ENCODE measurements at places on chromosomes 6 and 20. TPM values are rescaled to one million over a fixed set of nuclear protein-coding genes. Genes with fewer than 3 reads are reported as not detected.

DNA sequence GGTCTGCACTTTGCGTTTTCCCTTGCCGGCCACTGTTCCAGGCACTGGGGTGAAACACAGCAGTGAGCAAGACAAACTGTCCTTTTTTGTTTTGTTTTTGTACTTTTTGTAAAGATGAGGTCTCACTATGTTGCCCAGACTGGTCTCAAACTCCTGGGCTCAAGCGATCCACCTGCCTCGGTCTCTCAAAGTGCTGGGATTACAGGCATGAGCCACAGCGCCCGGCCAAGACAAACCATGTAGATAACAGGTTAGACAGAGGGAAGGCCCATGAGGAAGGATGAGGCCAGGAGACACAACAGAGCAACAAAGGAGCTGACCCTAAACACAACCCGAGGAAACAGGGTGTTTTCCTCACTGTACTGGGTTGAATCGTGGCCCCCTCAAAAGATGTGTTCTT lies 165.4 kb downstream of the NFATC2 start:
- DNase-seq, result no peak

DNA sequence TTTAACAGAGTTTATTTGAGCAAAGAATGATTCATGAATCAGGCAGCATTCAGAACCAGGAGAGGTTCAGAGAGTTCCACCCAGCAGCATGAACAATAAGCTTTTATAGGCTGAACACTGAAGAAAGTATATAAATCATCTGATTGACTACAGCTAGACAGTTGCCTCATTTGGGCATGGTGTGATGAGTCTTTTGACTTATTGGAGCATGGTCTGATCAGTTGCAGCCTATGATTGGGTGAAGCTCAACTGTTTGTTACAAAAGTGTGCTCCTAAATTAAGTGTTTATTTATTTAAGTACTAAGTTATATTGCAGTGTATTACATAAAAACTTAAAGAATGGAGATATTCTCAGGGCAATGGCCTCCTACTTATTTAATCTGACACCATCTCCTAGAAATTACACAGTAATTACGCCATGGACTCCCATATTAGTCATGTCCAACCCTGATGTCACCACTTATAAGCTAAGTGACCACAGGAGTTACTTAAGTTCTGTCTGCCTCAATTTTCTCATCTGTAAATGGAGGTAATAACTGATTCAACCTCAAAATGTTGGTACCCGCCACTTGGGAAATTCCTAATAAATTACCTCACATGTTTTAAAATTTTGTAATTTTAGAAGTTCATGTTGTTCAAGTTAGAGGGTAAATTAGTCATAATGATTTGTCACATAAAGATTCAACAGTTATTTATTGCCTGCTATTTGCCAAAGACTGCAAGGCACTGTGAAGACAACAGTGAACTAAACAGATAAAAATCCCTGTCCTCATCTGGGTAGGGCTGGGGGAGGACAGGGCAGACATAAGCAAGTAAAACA lies 15.2 kb upstream of the ROS1 start:
- no peak for DNase-seq

GRCh38 chr6:90247262-90247661 lies 49.4 kb downstream of the BACH2 start:
- no peak for DNase-seq

- DNase-seq, result no peak
These were observed 3.5 kb downstream of the GRM1 start for GRCh38 chr6:146032387-146032786.

- no peak for DNase-seq
These were observed 51.0 kb upstream of the FBXO30 start for GRCh38 chr6:145865595-145865994.

- no peak for DNase-seq
These were observed 216.9 kb upstream of the LRFN2 start for GRCh38 chr6:40803897-40804702.

GRCh38 chr20:46112430-46113112 lies 5.5 kb upstream of the CD40 start:
- no peak for DNase-seq

DNA sequence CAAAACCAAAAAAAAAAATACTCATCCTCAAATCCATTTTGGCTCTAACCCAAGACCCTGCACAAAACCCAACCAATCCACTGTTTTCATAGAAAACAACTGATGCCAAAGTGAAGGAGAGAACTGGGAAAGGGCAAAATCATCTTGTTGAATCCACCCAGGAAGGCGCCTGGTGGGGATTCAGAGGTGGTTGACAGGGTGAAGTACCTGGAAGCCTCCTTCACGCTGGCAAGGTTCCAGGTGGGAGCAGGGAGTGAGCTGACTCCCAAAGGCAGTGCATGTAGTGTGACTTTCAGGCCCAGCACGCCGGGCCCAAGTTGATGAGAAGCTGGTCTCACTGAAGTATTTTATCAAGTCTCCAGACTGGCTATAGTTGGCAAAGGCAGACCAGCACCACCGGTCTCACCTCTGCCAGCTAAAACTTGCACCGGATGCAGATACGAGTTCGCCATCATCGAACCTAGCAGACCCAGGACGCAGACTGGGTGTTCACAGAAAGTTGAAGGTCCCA lies 16.5 kb downstream of the PPP1R10 start:
- DNase-seq, result no peak

Gene CRYBG1
- total RNA-seq, result 20.1 TPM

Gene C4B
- total RNA-seq, result 5.3 TPM

DNA sequence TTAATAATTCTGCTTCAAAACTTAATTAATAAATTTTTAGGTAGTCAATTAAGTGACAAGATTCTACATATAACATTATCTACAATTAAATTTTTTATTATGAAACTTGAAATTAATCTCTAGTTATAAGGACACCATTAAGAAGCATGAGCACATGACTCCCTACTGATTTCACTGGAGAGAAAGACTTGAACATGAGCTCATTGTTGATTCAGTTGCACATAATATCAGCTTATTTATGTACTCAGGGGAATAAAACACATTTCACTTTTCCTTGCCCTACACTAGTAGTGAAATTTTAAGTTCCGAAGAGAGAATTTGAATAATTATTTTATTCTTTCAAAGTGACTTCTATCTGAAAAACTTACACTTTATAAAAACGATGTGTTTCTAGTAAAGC lies 370.2 kb upstream of the EPHA7 start:
- no peak for DNase-seq

DNA sequence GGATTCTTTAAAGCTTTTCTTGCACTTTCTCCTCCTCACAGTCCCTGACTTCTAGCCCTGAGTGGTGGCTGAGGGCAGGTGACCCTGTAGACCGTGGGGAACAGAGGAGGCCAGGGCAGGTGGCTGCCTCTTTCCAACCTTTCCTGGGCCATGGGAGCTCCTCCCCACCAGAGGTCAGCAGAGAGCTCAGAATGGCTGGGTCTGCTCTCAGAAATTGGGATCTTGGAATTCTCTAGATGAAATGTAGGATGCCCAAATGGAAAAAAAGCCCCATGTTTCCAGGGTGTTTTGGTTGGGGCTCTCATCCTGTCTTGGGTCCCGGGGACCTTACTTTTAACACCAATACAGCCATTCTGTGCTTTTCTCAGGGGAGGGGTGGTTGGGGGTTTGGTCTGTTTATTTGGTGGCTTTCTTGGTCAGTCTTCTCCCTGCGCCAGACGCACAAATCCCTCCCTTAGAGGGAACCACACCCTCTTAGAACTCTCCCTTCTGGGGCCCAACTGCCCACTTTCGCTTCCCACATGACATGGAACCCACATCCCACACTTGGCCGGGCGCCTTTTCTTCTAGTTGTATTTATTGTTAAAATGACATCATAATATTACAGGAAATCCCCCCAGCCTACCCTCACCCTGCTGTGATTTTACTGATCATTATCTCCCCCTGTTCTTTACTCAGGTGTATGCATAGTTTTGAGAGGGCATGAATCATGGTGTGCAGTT lies 17.9 kb downstream of the GNAS start:
- peak; percentile 55 for DNase-seq

DNA sequence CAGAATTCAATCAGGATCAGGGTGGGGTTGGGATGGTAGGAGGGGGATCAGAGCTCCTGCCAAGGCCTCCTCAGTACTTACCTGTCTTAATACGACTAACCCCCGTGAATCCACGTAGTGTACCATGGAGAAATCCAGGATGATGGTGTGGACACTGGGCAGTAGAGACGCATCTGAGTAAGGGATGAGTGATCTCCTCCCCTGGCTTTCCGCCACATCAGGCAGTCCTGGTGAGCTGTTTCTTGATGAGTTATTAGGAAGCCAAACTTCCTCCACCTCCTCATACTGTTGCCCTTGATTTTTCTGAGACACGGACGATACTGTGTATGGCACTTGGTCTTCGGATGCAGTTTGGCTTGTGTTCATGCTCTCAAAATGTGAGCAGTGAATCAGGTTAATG lies 34.2 kb upstream of the SRPK1 start:
- no peak for DNase-seq

Gene KHDC1
- total RNA-seq, result 1.6 TPM

- DNase-seq, result no peak
These were observed 2.3 kb upstream of the GMPR start for GRCh38 chr6:16236009-16236501.

DNA sequence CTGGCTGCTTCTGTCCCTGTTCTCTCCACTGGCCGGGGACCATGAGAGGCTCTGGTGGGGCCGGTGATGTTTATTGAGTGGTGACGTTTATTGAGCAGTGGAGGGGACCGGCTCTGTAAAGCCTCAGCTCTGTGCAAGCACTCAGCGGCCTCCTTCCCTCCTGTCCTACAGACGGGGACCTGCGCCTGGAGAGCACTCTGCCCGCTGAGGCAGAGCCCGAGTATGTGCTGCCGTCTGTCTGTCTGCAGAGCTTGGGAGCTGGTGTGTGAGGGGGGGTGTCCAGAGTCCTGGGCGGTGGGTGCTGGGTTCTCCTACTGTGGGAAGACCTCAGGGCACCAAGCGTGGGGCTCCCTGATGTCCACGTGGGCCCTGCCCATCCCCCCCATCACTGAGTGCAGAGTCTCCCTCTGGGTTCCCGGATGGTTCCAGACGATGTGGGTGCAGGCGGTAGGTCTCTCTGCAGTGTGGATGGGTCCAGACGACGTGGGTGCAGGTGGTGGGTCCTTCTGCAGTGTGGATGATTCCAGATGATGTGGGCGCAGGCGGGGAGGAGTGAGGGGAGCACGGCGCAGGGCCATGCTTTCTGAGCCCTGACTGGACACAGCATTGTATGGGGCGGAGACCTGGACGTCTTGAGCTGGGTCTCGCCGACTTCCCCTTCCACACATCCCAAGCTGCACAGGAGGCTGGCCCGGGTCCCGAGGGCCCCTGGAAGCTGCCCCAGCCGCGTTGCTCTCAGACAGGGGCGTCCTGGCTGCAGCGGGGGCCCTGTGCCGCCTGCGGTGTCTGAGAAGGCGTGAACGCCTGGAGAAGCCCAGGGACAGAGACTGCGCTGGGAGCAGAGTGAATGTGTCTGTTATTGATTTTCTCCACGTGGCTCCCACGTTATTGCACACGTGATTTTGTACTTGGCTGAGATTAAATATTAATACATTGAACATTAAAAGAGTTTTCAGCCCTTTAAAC lies 14.9 kb upstream of the BHLHE23 start:
- no peak for DNase-seq

GRCh38 chr6:43082806-43083655 lies 6.9 kb downstream of the PTK7 start:
- no peak for DNase-seq

- DNase-seq, result no peak
These were observed 26.0 kb downstream of the TBC1D7 start for GRCh38 chr6:13302291-13302690.

Gene RNF217
- 0.60 TPM for total RNA-seq

GRCh38 chr20:8043687-8044282 lies 24.2 kb upstream of the TMX4 start:
- DNase-seq, result no peak

GRCh38 chr6:137915790-137916189 lies 48.7 kb downstream of the TNFAIP3 start:
- no peak for DNase-seq

DNA sequence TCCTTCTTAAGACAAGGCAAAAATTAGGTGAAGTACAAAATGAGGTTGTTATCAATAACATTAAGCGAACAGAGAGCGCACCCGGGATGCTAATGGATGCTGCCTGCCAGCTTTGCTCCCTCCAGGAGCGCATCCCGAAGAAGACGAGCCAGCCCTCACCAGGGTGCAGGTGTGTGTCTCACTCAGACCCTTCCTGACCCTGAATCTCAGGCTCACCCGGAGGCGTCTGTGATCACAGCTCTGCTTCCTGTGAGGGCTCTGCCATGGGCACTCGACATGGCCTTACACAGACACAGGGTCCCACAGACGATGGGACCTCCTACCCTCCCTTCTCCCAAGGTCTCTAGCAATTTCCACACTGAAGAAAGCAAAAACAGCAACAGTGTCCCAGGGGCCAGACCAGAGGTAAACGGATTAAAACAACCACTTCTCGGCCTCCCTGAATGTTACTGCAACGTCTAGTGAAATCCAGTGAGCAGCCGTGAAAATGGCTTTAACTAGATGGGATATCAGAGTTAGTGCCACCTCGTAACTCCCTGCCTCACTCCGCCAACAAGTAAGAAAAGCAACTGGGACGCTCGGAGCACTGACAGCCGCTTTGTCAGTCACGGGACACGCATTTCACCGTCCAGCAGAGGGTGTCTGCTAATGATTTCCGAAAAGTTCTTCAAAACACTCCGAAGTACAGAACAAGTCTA lies 11.7 kb downstream of the ZBTB46 start:
- DNase-seq, result no peak

GRCh38 chr6:90374201-90374600 lies 77.6 kb upstream of the BACH2 start:
- DNase-seq, result no peak

- no peak for DNase-seq
These were observed 881 bp upstream of the MAP7 start for GRCh38 chr6:136551103-136551502.

GRCh38 chr20:5402903-5403531 lies 86.3 kb upstream of the PROKR2 start:
- no peak for DNase-seq

Gene BTNL2
- total RNA-seq, result not detected

- DNase-seq, result no peak
These were observed 1277.2 kb upstream of the GJE1 start for GRCh38 chr6:140855520-140855919.

Gene EDN3
- not detected for total RNA-seq

DNA sequence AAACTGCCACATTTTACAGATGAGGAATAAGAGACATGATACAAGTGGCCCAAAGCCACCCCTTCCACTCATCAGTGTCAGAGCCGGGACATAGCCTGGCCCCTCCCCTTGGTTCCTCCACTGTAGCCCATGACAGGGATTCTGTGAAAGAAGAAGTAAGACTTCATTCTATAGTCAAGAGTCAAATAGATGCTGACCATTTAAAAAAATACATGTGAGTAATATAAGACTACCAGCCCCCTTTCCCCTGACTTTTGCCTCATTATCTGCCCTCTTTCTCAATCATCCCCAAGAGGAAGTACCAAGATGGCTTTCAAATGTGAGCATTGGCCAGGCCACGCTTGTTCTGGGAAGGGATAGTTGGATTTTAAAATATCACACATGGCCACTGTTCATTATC lies 57.8 kb upstream of the TAB2 start:
- DNase-seq, result no peak

Data from activated T-cell treated with anti-CD3 and anti-CD28 coated beads, Interleukin-2, amount 50 U/mL, for 4 hours (primary cell).